ENCODE measurements at places on chromosomes 7 and 10.
A peak's percentile ranks its signal among the peaks of the same experiment; 100 is the strongest.

GRCh38 chr7:35988818-35989217 is 164.2 kb upstream of the EEPD1 start:
- DNase-seq: no peak

DNA sequence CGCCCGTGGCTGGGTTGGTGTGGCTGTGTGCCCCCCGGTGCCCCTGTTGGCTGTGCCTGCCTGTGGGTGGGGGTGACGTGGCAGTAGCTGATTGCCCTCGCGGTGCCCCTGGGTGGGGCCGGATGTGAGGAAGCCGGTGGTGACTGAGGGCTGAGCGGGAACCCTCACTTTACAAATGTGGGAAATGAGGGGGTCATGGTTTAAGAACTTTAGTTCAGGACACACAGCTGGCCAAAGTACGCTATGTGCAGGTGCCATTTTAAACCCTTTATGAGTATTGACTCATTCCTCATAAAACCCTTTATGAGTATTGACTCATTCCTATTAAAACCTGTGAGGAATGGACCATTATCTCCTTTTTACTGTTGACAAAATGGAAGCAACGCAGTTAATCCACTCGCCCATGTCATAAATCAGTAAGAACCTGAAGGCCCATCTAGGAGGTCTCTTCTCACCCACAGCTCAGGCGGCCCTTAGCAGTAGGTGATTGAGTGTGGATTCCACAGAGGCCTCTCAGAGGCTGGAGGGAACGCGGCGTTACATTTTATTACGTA is 290.1 kb upstream of the COBL start:
- no peak for DNase-seq

DNA sequence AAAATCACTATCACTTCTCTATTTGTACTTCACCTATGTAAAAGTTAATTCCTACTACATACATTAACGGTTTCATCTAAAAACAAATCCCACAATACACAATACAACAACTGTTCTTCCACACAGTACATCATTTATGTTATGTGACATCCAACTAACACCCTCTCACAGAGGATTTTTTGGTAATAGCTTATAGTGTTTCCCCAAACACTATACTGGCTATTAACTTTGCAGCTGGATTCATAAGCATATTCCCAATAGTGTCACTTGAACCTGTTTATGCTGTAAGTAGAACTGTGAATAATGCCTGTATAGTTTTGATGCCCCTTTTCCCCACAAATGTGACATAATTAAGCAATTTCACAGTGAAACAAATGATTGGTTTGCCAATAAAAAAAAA is 49.9 kb downstream of the POT1 start:
- no peak for DNase-seq

GRCh38 chr7:4207011-4207410 is 475.1 kb upstream of the FOXK1 start:
- no peak for DNase-seq

- no peak for DNase-seq
Observed at GRCh38 chr10:48701139-48701901, 16.6 kb downstream of the WDFY4 start.

DNA sequence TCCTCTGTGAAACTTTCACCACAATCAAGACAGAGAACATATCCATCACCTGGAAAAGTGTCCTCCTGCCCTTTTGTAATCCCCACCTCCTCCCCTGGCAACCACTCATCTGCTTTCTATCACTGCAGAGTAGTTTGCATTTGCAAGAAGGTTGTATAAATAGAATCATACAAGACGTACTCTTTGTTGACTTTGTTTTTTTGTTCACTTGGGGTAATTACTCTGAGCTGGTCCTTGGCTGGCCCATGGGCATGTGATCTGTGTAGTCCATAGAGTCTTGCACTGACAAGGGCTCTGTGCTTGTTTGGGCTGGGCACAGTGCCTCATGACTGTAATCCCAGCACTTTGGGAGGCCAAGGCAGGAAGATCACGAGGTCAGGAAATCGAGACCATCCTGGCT is 7.8 kb upstream of the HACD1 start:
- DNase-seq: no peak

DNA sequence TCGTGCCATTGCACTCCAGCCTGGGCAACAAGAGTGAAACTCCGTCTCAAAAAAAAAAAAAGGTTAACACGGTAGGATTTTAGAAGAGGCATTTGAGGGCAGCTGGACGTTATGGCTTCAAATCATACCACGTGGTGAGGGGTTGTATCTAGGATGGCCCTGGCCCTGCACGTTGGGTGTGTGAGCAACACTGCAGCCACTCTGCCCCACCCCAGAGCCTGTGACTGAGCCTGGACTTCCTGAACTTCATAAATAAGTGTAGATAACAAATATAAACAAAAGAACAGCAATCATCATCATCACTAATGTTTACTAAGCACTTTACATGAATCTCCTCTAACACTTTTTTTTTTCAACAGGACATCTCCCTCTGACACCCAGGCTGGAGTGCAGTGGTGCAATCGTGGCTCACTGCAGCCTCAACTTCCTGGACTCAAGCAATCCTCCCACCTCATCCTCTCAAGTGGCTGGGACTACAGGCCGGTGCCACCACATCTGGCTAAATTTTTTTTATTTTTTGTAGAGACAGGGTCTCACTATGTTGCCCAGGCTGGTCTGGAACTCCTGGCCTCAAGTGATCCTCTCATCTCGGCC is 169.5 kb upstream of the FRMD4A start:
- DNase-seq: no peak

DNA sequence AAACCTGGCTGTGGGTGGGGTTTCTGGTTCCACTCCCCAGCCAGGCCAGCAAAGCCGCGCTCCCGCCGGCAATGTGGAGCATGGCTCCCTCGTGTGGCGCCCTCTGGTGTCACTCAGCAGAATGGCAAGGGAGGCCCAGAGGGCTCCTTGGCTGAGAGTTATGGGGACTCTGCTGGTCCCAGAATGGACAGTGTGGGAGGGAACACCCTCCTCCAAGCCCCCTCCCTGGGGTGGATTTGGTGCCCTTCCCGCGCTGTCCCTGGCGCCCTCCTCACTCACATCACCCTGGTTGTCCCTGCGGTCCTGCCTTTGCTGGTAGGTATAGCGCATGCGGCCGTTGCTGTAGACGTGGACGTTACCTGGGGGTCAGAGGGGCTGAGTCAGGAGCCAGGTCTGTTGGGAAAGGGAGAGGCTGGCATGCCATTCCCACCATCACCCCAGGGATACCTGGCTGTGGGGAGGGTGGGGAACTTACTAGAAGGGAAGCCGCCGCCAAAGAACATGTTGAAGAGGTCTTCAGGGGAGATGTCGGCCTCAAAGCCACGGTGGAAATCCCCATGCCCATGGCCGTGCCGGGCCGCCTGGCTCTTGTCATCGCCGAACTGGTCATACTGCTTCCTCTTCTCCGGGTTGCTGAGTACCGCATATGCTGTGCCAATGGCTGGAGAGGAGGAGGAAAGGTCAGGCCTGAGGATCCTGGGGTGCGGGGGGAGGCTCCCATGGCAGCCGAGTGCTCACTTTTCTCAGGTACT is 14.0 kb downstream of the DNAJB12 start:
- no peak for DNase-seq

GRCh38 chr10:22736134-22736533 is 21.8 kb upstream of the PIP4K2A start:
- no peak for DNase-seq

DNA sequence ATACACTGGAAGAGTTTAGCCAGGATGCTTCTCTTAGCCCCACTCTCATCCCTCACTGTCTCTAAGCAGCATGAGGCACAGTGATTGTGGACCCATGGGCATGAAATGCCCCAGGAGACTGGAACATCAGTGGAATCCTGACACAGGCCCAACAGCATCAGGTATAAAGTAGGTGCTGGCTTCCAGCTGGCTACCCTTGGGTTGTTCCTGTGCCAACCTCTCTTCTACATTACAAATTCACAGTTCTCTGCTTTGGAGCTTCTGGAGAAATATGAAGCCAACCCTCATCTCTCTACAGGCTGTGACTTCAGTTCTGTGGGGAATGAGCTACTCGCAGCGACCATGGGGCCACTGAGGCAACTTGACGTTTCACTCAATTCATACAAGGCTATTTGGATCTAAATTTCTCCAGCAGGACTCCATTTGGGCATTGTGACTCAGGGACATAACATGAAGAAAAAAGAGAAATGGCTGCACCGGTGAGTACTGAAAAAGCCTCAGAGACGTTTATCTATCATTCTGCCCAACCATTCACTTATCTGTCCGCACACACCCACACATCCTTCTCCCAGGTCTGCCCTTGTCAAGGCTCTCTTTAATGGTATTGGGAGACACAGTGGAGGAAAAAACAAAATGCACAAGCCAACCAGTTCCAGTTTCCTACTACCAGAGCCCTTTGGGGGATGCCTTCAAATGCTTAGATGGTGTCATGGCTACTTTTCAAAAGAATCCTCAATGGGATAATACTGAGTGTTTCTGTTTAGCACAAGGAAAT is 35.4 kb upstream of the TM9SF3 start:
- DNase-seq: no peak

DNA sequence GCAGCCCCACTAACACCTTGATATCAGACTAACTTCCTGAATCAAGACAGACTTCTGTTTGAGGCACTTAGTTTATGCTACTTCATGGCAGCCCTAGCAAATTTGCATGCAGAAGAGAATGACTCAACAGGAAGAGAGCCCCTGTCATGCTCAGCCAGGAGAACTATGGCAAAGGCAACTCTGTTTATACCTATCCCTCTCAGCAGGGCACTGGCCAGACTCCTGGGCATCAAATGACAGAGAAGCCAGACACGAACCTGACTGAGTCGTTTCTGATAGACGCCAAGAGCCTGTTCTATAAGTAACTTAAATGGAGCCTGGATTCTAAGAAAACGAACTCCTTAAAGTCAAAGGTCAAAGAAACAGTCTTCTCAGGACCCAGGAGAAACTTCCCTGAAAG is 50.9 kb upstream of the UNC5B start:
- DNase-seq: peak; percentile 42

- no peak for DNase-seq
Observed at GRCh38 chr10:94316560-94316959, 46.2 kb downstream of the NOC3L start.

- no peak for DNase-seq
Observed at GRCh38 chr10:61329854-61330253, 123.3 kb downstream of the TMEM26 start.

DNA sequence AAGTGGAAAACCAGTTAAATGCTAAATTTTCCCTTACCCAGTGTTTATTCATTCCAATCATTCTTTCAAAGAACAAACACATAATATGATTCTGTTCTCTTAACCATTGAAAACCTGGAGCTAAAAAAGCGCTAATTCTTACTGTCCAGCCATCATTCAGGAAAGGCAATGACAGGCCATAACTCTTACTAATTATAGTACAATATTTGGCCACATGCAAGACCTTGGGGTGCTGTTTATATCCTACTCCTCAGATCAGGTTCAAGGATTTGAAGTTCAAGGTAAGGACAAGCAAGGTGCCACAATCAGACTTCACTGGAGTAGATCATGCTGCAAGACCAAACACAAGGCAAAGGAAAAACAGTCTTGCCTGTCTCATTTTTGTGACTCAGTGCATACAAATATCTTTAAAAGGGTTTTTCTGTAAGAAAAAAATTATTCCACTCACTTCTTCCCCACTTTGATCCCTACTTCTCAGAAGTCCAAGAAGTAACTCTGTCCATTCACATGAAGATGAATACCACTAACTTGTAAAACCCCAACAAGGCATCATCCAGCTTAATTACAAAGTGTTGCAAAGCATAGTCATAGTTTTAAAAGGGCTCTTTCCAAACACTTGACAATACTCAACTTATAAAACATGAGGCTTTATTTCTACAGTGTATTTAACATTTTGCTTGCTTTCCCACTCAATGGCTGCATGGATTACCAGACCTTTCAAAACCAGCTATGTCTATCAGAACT is 153.0 kb downstream of the DOCK4 start:
- DNase-seq: no peak

DNA sequence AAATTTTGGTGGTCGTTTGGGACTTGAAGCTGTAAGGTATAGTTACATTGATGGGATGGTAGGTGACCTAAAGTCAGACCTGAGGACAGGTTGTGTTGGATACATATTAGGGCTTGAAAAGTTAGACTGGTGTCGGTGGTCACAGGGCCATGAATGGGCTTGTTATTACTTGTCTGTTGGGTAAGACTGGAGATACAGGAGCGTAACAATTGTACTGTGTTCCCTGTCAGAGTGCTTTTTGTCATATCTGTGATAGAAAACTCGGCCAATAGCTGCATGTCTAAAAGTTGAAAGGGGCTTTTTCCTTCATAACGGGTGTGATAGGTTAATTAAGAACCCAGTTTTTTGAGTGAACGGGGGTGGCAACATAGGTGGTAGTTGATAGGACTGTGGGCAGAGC is 13.5 kb upstream of the CHST3 start:
- no peak for DNase-seq

- no peak for DNase-seq
Observed at GRCh38 chr7:24034251-24034650, 249.7 kb upstream of the NPY start.

DNA sequence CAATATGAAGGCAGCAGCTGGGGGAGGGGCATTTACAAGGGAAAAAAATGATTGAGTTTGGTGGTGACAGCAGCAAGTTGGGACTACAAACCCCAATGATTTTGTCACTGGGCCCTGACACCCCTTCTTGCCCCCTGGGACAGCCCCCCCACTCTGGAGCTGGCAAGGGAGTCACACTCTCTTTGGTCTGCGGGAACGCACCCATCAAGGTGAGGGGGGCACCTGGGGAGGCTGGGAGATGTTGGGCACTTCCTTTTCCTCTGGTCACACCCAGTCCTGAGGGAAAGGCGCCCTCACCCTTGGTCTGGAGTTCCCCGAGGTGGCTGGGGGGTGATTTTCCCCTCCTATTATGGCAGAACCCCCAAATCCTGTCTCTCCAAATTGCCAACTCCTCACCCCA is 24.4 kb downstream of the EPHB4 start:
- DNase-seq: no peak

GRCh38 chr10:30749385-30749784 is 119.8 kb upstream of the LYZL2 start:
- no peak for DNase-seq

Measured in NCI-H2107 (cell line).